ENCODE measurements at places on chromosomes 5 and 9.

GRCh38 chr9:114518599-114519022 lies 13.3 kb upstream of the WHRN start:
- no peak for DNase-seq

DNA sequence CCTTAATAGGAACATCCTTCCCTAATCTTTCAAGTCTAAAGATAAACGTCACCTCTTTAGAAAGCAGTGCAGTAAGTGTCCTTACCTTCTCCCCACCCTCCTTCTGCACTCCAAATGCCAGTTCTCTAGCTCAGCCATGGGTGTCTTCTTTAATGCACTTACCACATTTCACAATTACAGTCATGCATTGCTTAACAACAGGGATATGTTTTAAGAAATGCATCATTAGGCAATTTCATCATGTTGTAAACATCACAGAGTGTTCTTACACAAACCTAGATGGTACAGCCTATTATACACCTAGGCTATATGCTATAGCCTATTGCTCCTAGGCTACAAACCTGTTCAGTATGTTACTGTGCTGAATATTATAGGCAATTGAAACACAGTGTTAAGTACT lies 91.2 kb downstream of the RFX3 start:
- DNase-seq = no peak

DNA sequence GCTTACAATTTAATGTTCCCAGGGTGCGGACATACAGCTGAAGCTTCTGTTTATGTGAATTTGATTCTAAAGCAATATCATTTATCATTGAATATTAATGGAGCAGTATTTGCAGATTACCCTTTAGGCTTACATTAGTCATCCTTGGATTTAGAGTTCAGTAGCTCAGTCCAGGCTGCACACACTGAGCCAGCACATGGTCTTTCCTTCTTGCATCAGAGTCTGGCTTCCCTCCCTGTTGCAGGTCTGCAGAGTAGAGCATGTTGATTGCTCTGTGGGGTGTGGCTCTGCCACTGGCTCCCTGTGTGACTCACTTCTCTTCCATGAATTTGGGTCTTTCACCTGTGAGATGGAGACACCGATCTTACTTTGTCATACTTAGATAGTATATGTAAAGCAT lies 36.8 kb downstream of the NSG2 start:
- DNase-seq = no peak

- no peak for DNase-seq
Measured at GRCh38 chr5:1130218-1130946, 18.5 kb upstream of the SLC12A7 start.

DNA sequence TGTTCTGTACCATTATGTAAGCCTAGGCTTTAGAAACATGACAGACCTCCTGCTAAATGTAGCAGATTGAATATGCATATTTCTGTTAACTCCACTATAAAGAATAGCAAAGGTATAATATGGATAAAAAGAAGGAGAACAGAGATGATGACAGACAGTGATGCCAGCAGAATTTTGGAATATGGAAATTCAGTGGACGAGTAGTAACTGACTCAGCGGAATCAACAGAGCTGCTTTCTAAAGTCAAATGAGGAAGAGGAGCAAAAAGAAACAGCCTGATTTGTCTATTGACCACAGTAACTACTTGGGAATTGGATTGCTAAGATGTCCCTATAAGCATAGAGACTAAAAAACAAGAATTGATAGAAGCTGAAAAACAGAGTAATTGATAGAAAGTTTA lies 8.0 kb downstream of the GPR21 start:
- DNase-seq = no peak

- DNase-seq = no peak
Measured at GRCh38 chr5:113552137-113552536, 38.6 kb downstream of the YTHDC2 start.

- DNase-seq = no peak
Measured at GRCh38 chr9:36250079-36250478, 8.2 kb downstream of the GNE start.

DNA sequence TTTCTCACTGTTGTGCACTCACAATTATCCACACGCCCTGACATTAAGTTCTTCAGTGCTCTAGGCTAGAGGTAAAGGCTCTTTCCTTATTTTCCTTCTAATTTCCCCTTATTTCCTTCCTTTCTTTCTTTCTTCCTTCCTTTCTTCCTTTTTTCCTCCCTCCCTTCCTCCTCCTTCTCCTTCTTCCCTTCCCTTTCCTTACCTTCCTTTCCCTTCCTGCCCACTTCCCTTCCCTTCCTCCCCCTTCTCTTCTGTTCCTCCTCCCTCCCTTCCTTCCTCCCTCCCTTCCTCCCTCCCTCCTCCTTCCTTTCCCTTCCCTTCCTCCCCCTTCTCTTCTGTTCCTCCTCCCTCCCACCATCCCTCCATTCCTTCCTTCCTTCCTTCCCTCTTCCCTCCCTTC lies 317.0 kb upstream of the IRX1 start:
- no peak for DNase-seq

DNA sequence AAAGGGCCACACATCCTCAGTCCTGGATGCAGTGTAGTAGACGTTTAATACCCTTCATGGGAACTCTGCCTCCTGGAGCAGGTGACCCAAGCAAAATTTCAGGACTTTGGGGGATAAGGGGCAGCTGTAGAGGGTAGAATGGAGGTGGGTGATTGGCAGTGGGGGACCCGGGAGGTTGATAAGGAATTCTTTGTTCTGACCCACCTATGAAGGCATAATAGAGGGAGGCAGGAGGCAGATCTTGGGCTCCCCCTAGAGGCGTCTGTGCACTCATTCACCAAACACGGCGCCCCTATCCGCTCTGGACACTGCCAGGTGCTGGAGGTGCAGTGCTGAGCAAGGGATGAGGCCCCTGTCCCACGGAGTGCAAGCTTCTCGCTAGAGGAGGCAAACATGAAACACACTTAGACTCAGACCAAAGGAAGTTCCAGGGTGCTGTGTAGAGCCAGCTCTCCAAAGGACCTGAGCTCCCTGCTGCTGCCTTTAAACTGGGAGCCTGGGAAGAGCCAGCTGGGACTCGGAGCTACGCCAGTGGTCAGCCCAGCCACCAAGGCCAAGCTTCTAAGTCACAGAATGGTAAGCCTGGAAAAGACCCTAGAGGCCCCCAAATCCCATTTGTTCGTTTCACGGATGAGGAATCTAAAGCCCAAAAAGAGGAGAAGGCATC lies 7.7 kb downstream of the IL17B start:
- peak; percentile 69 for DNase-seq

DNA sequence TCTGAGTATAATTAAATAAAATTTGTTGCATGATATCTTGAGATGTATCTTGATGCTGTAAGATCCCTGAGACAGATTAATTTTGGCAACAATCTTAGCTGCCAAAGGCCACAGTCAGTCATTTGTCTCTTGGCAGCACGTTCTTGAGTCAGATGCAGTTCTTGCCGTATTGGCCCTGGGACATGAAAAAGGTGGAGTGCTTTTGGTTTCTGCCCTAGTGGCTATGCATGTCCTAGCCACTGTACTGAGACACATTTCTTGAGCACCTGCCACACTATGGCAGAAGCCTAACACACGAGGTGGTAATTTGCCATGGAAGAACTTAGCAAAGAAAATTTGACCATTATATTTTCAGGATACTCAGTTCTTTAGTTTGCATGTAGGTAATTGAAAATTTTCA lies 45.0 kb upstream of the PHF2 start:
- no peak for DNase-seq

GRCh38 chr9:135370411-135371375 lies 108.9 kb upstream of the PPP1R26 start:
- DNase-seq = no peak

GRCh38 chr5:81486711-81487110 lies 92.8 kb upstream of the ACOT12 start:
- no peak for DNase-seq

DNA sequence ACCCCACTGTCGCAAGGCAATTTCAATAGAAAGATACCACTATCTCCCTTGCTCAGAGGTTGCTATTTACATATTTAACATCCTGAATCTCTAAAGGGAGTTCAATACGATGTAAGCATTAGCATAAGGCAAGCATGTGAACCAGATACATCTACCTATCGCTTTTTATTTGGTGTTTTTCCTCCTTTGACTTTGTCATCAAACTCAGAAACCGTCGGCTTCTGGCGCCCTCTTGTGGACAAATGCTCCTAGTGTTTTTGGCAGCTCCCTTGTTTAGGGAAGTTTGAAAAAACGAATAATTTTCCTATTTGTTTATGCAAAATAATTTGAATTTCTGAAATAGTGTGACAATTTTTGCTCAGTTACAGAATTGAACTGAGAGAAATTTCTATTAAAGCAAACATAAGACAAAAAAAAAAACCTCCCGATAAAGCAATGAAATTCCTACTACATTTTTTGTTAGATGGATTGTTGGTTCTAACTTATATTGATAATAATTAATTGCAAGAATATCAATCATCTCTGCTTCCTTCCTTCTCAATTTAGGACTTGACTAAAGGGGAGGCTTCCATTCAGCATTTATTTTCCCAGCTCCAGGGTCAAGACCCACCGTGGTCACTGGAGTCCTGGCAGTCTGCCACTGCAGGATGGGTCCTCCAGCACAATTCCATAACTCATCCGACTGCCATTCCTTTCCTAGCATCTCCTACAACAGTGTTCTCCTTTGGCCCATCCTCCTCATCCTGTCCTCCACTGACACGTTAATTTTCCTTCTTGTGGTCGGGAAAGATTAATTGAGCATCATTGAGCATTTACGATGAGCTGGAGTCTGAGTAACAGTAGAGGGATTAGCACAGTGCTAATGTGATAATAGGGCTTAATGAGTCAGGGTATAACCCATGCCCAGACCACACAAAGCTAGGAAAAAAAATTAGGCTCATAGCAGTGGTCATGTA lies 131.8 kb upstream of the CHD1 start:
- DNase-seq = peak; percentile 86

DNA sequence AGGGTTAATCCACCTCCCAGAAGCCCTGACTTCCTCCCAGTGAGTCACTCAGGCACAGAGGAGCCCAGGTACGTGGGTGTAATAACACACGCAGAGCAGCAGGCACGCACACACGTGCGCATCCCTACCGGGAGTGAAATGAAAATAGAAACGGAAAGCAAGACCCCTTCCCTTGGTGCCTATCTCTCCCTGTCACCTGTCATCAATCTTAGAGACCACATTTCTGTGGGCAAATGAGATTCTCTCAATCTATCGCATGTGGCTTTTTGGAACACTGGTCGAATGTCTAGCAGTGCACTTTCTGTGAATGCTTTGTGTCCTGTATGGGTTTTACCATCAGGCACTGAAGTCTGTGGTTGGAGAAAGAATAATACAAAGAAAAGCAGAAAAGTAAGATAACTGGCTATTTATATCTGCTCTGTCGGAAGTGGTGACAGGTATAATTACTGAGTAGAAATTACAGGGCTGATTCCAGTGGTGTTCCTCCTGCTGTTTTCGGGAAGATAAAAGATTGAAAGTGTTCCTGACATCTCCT lies 137.7 kb upstream of the GRIA1 start:
- DNase-seq = no peak

GRCh38 chr5:180589771-180590542 lies 1.3 kb downstream of the SCGB3A1 start:
- no peak for DNase-seq

GRCh38 chr9:33461492-33461891 lies 12.2 kb downstream of the NOL6 start:
- no peak for DNase-seq

- DNase-seq = no peak
Measured at GRCh38 chr5:157599565-157599964, 24.0 kb upstream of the ADAM19 start.

DNA sequence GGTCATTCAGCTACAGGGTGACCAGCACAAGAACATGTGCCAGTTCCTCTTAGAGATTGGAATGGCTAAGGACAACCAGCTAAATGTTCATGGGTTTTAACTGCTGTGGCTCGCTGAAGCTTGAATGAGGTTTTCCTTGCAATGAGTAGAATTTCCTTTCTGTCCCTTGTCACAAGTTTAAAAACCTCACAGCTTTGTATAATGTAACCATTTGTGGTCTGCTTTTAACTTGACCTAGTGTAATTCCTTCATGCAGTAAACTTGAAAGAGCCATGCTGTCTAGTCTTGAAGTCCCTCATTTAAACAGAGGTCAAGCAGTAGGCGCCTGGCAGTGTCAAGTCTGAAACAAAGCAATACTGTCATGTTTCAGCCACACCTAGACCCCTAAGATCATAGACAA lies 181.3 kb upstream of the DMRT1 start:
- no peak for DNase-seq

DNA sequence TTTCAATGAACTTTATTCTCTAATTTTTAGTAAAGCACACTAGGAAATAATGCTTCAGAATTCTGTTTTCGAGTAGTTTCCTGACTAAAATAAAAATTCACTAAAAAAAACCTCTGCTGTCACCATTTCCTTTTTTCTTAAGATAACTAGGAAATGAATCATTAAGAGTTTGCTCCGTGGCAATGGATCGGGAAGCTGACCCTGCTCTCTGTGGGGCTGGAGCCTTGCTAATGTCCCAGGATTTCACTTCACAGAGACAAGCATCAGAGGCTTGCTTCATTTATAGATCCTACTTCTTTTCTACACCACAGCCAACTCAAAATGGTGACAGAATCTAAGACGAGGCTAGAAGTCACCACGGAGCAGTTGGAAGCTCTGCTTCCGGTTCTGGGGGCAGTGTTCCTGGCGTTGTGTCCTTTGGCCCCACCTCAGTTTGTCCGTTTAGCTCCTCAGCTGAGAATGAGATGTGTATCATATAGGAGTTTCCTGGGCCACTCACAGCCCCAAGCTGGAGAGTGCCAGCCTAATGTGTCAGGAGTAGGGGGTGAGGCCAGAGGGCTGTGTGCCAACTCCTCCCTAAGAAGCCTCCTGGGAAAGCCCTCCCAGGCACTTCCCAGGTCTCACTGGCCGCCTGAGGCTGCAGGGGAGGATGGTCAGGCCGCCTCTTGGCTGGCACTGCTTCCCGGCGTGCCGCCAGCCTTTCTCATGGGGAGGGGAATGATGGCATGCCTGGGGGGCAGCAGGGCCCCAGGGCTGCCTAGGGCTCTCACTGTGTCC lies 19.6 kb downstream of the TENT4A start:
- no peak for DNase-seq

- no peak for DNase-seq
Measured at GRCh38 chr5:167869125-167869524, 422.3 kb upstream of the WWC1 start.

GRCh38 chr5:72244862-72245371 lies 75.1 kb downstream of the MRPS27 start:
- DNase-seq = no peak

DNA sequence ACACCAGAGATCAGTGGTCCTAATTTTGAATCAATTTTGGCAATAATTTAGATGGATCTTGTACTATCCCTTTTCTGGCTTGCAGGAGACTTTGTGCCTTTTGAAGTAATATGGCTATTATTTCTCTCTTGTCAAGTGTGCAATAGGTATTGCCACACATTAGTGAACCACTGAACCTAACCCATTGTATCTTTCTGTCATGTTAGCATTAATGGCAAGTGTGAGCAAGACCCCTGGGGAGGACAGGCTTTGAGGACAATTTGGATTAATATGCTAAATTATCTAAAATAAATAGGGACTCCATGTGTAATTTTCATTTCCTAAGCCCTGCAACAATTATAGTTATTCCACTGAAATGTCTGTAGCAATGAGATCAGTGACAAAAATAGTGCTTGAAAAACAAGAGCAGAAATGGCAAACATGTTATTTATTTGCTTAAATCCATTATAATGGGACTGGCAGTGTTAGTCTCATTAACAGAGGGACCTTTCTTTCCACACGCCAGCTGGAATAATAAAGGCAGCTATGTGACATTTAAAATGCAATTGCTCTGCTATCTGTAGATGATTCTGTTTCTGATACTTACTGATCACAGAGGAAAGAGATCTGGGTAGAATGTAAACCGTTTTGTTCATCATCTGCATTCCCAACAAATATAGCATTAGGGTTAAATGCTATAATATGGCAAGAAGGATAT lies 753.3 kb upstream of the ZNF608 start:
- no peak for DNase-seq

Measured in activated T-cell treated with anti-CD3 and anti-CD28 coated beads, Interleukin-2, amount 50 U/mL, for 1 hour (primary cell).